ENCODE measurements at places on chromosomes 4 and X. TPM values are rescaled to one million over a fixed set of nuclear protein-coding genes. Genes with fewer than 3 reads are reported as not detected.

The CAMK2D gene
- total RNA-seq, result 75.8 TPM

The HMX1 gene
- total RNA-seq, result not detected

The PGAM4 gene
- not detected for total RNA-seq

The CXCL9 gene
- total RNA-seq, result 0.91 TPM

GRCh38 chr4:1740021-1740545 lies 18.8 kb downstream of the TACC3 start:
- H3K36me3 ChIP-seq, result peaks cover 66% of the 10 kb centered on the region
- no peak for DNase-seq
- no peaks in the 10 kb centered on the region for H3K4me1 ChIP-seq
- H3K27me3 ChIP-seq, result no peaks in the 10 kb centered on the region
- H3K27ac ChIP-seq, result no peak overlapping the region

- H3K27me3 ChIP-seq, result no peaks in the 10 kb centered on the region
- peaks cover 39% of the 10 kb centered on the region for H3K36me3 ChIP-seq
- H3K27ac ChIP-seq, result no peak overlapping the region
- no peak for DNase-seq
Measured at GRCh38 chr4:88489100-88489761, 32.3 kb downstream of the HERC5 start.

DNA sequence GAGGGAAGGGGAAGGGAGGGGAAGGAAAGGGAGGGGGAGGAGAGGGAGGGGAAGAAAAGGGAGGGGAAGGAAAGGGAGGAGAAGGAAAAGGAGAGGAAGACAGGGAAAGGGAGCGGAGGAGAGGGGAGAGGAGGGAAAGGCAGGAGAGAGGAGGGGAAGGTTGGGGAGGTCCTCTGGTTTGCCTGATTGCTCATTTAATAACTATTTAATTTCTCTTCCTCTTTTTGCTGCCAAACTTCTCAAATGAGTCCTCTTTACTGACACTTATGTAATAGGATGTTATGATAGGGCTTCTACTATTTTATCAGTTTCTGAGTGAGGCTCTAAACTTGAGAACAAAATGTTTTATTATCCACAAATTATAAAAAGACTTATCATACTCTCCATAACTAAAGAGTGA lies 35.4 kb upstream of the PPA2 start:
- no peak for DNase-seq
- no peak overlapping the region for H3K27ac ChIP-seq
- H3K4me1 ChIP-seq, result no peaks in the 10 kb centered on the region
- no peaks in the 10 kb centered on the region for H3K36me3 ChIP-seq
- H3K27me3 ChIP-seq, result no peaks in the 10 kb centered on the region
- H3K4me3 ChIP-seq, result no peak overlapping the region

- no peaks in the 10 kb centered on the region for H3K36me3 ChIP-seq
- H3K27me3 ChIP-seq, result no peaks in the 10 kb centered on the region
- no peak for DNase-seq
- no peak overlapping the region for H3K27ac ChIP-seq
- H3K4me1 ChIP-seq, result no peaks in the 10 kb centered on the region
Measured at GRCh38 chrX:103441878-103442535, 65.7 kb downstream of the BEX3 start.

DNA sequence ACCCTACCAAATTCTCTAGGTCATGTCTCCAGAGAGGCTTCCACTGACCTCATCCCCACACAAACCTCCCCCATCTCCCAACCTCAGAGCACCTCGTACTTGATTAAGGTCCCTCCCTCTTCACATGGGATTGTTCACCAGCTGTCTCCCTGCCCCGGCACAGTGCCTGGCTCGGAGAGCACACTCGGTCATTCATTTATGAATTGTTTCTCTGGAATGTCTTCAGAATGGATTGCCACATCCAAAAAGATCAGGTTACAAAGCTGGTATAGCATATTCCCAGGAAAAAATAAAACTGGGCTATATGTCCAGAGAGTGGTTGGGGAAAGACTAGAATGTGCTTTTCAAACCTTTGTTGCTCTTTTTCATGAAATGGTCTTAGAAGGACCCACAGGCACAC lies 21.6 kb downstream of the JAKMIP1 start:
- no peaks in the 10 kb centered on the region for H3K4me1 ChIP-seq
- DNase-seq, result no peak
- no peak overlapping the region for H3K27ac ChIP-seq
- H3K36me3 ChIP-seq, result no peaks in the 10 kb centered on the region
- no peak overlapping the region for H3K4me3 ChIP-seq
- no peaks in the 10 kb centered on the region for H3K27me3 ChIP-seq

DNA sequence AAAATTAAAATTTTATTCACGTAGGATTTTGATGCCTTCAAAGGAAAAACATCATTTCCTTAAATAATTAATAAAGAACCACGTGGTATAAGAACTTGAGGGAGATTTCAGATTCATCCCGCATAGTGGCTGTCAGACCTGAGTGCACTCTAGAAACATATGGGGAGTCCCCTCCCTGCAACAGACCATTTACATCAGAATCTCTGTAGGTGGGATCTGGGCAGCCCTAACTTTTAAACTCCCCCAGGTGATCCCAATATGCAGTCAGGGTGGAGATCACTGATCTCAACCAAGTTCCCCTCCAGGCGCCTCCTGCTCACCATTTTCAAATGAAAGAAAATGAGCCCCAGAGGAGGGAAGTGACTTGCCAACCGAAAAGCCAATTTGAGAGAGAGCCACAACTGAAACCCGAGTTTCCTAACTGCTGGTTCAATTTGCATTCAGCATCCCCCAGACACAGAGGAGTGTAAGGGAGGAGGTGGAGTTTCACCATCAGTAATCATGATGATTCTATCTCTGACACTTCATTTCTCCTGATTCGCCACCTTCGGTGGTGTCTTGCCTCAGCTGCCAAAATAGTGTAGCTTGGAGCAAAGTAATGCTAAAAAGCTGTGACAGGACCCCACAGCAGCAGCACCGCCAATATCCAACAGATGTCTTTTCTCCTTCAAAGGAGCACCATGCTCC lies 11.4 kb downstream of the RNF150 start:
- H3K27me3 ChIP-seq, result no peaks in the 10 kb centered on the region
- H3K36me3 ChIP-seq, result no peaks in the 10 kb centered on the region
- no peak overlapping the region for H3K27ac ChIP-seq
- no peaks in the 10 kb centered on the region for H3K4me1 ChIP-seq
- DNase-seq, result no peak

GRCh38 chr4:69098470-69098869 lies 2.2 kb downstream of the UGT2B7 start:
- H3K4me1 ChIP-seq, result no peaks in the 10 kb centered on the region
- H3K36me3 ChIP-seq, result no peaks in the 10 kb centered on the region
- no peaks in the 10 kb centered on the region for H3K27me3 ChIP-seq
- no peak overlapping the region for H3K4me3 ChIP-seq
- no peak overlapping the region for H3K27ac ChIP-seq

GRCh38 chrX:18039023-18039422 lies 177.9 kb upstream of the RAI2 start:
- H3K27me3 ChIP-seq, result no peaks in the 10 kb centered on the region
- H3K27ac ChIP-seq, result no peak overlapping the region
- H3K4me1 ChIP-seq, result no peaks in the 10 kb centered on the region
- H3K36me3 ChIP-seq, result no peaks in the 10 kb centered on the region
- no peak for DNase-seq

DNA sequence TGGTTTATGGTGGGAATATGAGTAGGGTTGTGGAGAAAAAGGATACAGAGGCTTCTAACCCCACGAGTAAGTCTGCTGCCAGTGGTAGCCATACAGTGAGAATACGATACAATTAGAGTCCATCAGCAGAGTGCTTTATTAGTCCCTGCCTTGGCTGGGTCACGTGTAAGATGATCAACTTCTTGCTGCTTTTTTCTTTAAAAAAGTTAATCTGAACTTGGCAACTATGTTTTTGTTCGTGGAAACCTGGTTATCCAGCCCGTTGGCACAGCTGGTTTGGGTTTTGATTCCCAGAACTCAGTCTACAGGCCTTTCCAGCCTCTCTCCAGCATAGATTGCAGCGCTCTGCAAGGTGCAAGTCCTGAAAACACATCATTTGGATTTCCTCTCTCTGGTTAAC lies 53.1 kb upstream of the LSM6 start:
- DNase-seq, result no peak
- H3K27me3 ChIP-seq, result no peaks in the 10 kb centered on the region
- no peak overlapping the region for H3K4me3 ChIP-seq
- no peaks in the 10 kb centered on the region for H3K36me3 ChIP-seq

- no peaks in the 10 kb centered on the region for H3K4me1 ChIP-seq
- H3K27ac ChIP-seq, result no peak overlapping the region
- H3K27me3 ChIP-seq, result no peaks in the 10 kb centered on the region
- no peak for DNase-seq
Measured at GRCh38 chrX:37802028-37802427, 22.2 kb downstream of the CYBB start.

GRCh38 chr4:174241162-174241561 lies 42.3 kb downstream of the FBXO8 start:
- no peaks in the 10 kb centered on the region for H3K4me1 ChIP-seq
- no peaks in the 10 kb centered on the region for H3K36me3 ChIP-seq
- no peaks in the 10 kb centered on the region for H3K27me3 ChIP-seq
- DNase-seq, result no peak
- H3K27ac ChIP-seq, result no peak overlapping the region

GRCh38 chr4:675036-675882 lies 917 bp downstream of the MYL5 start:
- DNase-seq, result peak; percentile 82
- peaks cover 15% of the 10 kb centered on the region for H3K36me3 ChIP-seq
- H3K27me3 ChIP-seq, result no peaks in the 10 kb centered on the region
- peak overlapping the region; percentile 47 for H3K4me3 ChIP-seq
- peak overlapping the region; percentile 98 for H3K27ac ChIP-seq

DNA sequence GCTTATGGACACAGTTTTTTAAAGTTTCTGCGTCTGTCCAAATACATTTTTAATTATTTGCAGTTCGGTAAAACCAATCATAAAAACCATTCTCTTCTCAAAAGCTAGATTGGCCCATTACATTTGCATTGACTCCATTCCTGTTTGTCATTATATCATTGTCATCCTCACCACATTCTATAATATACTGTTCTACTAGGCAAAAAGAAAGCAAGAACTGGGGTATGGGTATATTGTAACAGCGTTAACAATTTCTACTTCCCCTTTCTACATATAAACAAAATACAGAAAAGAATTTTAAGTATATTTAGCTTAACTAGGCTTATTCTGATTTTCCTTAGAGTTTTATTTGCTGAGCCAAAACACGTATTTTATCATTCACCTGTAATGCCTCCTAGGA lies 91.8 kb downstream of the RAP1GDS1 start:
- no peak overlapping the region for H3K27ac ChIP-seq
- H3K4me1 ChIP-seq, result no peaks in the 10 kb centered on the region
- no peak for DNase-seq

DNA sequence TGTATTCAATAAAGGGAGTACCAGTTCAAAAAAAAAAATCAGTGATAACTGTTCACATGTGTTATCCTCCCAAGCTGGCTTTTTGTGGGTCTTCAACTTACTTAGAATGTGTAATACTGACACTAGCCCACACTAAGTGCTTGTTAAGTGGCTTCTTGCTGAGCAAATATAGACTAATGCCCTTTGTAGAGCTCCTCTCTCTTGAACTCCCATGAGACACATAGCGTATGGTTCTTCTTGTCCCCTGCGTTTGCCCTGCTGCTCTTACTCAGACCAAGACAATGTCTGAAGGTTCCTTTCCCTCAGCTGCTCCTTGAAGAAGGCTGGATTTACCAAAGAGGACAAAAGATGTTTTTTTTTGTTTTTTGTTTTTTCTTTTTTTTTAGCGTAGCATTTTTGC lies 110.9 kb downstream of the FRAS1 start:
- H3K27me3 ChIP-seq, result no peaks in the 10 kb centered on the region
- H3K36me3 ChIP-seq, result no peaks in the 10 kb centered on the region
- H3K4me1 ChIP-seq, result no peaks in the 10 kb centered on the region
- no peak overlapping the region for H3K4me3 ChIP-seq

- no peaks in the 10 kb centered on the region for H3K27me3 ChIP-seq
- H3K4me3 ChIP-seq, result no peak overlapping the region
- no peaks in the 10 kb centered on the region for H3K36me3 ChIP-seq
- no peak for DNase-seq
- no peak overlapping the region for H3K27ac ChIP-seq
- peaks cover 11% of the 10 kb centered on the region for H3K4me1 ChIP-seq
Measured at GRCh38 chr4:169761846-169762245, 4.1 kb upstream of the HPF1 start.

DNA sequence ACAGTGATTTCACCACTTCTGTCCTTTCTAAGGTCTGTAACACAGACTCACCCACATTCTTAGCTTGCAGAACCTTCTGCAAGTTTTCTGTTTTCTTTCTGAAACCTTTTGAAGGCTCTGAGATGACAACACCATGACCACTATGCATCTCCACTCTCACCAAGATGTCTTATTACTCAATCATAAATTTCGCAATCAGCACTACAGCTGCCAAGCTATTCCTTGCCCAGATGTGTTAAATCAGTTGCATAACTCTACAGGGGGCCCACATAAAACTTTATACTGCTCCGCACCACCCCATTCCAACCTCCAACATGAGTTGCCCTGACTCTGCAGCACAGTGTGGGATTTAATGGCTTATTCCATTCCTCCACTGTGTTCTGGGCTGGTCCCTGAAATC lies 229.9 kb downstream of the COL25A1 start:
- no peak for DNase-seq
- H3K27me3 ChIP-seq, result no peaks in the 10 kb centered on the region
- H3K4me3 ChIP-seq, result no peak overlapping the region
- peaks cover 4% of the 10 kb centered on the region for H3K4me1 ChIP-seq

- H3K36me3 ChIP-seq, result no peaks in the 10 kb centered on the region
- H3K4me1 ChIP-seq, result no peaks in the 10 kb centered on the region
Measured at GRCh38 chrX:16970977-16971376, 24.5 kb downstream of the REPS2 start.

GRCh38 chr4:48588230-48589097 lies 98.4 kb downstream of the ZAR1 start:
- no peaks in the 10 kb centered on the region for H3K36me3 ChIP-seq
- no peaks in the 10 kb centered on the region for H3K4me1 ChIP-seq
- H3K4me3 ChIP-seq, result no peak overlapping the region
- no peak overlapping the region for H3K27ac ChIP-seq
- H3K27me3 ChIP-seq, result no peaks in the 10 kb centered on the region

GRCh38 chrX:105480646-105481310 lies 260.3 kb upstream of the TEX13A start:
- DNase-seq, result no peak
- no peaks in the 10 kb centered on the region for H3K36me3 ChIP-seq
- H3K4me1 ChIP-seq, result no peaks in the 10 kb centered on the region
- no peak overlapping the region for H3K4me3 ChIP-seq
- H3K27ac ChIP-seq, result no peak overlapping the region

DNA sequence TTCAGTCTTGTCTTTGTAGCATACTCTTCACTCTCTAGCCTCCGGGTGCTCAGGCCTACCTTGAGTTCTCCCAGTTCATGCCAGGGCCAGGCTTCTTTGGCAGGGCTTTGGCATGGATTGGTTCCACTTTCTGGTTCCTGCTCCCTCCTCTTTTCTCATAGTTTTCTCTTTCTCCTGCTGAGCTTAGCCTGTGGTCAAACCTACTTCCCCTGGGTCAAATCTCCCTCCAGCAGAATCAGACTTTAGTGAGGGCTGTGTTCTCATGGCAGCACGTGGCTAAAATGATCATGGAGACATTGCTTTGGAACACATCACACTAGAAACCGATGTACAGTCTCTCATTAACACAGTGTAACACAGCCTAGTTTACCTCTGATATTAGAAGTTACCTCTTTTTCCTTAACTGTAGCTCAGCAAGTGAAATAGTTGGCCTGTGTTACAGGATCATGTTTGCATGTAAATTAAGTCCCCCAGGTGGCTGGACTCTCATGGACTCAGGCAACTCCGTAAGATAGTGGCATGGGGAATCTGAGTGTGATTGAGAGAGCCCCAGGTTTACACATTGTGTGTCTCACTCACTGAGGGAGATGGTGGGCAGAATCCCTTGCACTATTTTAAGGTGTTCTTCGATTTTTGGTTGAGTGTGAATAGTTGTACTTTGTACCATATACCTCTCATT lies 13.3 kb downstream of the RAB9A start:
- H3K27me3 ChIP-seq, result no peaks in the 10 kb centered on the region
- no peak for DNase-seq
- H3K4me1 ChIP-seq, result peaks cover 12% of the 10 kb centered on the region
- no peak overlapping the region for H3K4me3 ChIP-seq

Data from upper lobe of left lung (tissue), 6 donors.